Right lobe of liver (tissue), 6 donors: ENCODE measurements at places on chromosomes 11 and 22. TPM values are rescaled to one million over a fixed set of nuclear protein-coding genes. Genes with fewer than 3 reads are reported as not detected.
A peak's percentile ranks its signal among the peaks of the same experiment; 100 is the strongest.

Gene CNTN5
- total RNA-seq, result 0.19 TPM

Gene SMTNL1
- not detected for total RNA-seq

- H3K4me1 ChIP-seq, result peaks cover 6% of the 10 kb centered on the region
These were observed 47.1 kb downstream of the BID start for GRCh38 chr22:17726928-17727897.

GRCh38 chr11:107017433-107018218, 650 bp downstream of the GUCY1A2 start:
- H3K4me1 ChIP-seq, result peaks cover 7% of the 10 kb centered on the region
- H3K27me3 ChIP-seq, result no peaks in the 10 kb centered on the region
- no peaks in the 10 kb centered on the region for H3K36me3 ChIP-seq
- DNase-seq, result peak; percentile 49
- no peak overlapping the region for H3K27ac ChIP-seq

Gene CD59
- total RNA-seq, result 275 TPM

Gene MRGPRF
- total RNA-seq, result 1.9 TPM

DNA sequence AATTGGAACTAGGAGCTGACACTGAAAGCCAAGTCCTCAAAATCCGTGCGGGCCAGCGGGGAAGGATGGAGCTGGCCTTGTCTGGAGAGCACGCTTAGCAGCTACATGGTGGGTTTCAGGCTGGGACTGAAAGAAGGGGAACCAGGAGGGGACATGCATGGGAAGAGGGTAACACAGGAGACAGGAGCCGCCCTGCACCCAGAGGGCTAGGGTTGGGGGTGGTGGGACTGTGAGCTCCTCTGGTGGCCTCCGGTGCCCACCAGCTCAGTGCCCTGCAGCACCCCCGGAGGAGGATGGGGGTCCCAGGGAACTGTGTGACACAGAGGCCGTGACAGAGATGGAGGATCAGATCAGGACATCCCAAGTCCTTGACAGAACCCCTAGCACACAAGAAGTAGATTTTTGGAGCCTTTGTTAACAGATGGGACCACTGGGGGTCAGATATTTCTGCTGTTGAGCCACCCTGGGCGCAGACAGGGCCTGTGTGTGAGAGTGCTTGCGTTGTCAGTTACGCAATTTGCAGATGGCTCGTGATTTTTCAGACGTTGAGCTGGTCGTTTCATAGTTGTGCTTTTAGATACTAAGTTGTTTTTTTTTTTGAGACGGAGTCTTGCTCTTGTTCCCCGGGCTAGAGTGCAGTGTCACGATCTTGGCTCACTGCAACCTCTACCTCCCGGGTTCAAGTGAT, 21.3 kb upstream of the GRAMD4 start:
- H3K4me3 ChIP-seq, result no peak overlapping the region
- no peak for DNase-seq
- no peaks in the 10 kb centered on the region for H3K4me1 ChIP-seq
- no peak overlapping the region for H3K27ac ChIP-seq
- no peaks in the 10 kb centered on the region for H3K27me3 ChIP-seq
- H3K36me3 ChIP-seq, result no peaks in the 10 kb centered on the region

DNA sequence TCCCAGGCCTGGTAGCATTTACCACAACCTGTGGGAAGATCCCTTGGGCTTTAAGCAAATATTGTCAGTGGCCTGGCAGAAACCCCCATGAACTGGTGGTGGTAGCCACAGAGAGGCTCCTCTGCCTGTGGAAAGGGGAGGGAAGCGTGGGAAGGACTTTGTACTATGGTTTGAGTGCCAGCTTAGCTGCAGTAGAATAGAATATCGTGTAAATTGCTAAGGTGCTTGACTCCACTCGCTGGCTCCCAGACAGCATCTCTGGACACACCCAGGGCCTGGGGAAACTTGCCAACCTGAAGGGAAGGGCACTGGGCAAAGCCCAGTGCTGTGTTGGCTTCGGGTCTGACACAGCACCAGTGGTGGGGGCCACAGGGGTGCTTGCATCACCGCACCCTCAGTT, 52.6 kb downstream of the XRRA1 start:
- no peak for DNase-seq
- H3K36me3 ChIP-seq, result no peaks in the 10 kb centered on the region
- H3K27me3 ChIP-seq, result no peaks in the 10 kb centered on the region
- no peak overlapping the region for H3K27ac ChIP-seq
- no peak overlapping the region for H3K4me3 ChIP-seq

Gene OR8A1
- total RNA-seq, result not detected

DNA sequence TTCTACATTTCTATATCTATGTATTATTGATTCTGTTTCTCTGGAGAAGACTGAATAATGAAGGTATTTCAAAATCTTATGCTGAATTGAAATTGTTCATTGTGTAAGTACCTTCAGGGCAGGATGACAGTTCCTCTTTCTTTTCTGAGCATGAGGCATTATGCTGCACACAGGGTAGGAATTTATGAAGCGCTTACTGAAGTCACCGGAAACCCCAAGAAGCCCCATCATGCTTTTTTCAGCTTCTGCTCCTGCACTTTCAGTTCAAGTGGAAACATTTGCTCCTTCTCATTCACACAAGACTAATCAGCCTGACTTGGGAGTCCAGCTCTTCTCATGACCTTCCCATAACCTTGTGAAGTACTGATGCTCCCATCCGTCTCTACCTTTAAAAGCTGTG, 314.7 kb upstream of the SORL1-AS1 start:
- no peaks in the 10 kb centered on the region for H3K4me1 ChIP-seq
- H3K27me3 ChIP-seq, result no peaks in the 10 kb centered on the region
- DNase-seq, result no peak
- no peak overlapping the region for H3K27ac ChIP-seq

Gene CEP57
- 25.5 TPM for total RNA-seq
